ENCODE measurements at places on chromosomes 2 and 18.

GRCh38 chr2:60706021-60706420, 50.0 kb upstream of the PAPOLG start:
- DNase-seq = no peak

DNA sequence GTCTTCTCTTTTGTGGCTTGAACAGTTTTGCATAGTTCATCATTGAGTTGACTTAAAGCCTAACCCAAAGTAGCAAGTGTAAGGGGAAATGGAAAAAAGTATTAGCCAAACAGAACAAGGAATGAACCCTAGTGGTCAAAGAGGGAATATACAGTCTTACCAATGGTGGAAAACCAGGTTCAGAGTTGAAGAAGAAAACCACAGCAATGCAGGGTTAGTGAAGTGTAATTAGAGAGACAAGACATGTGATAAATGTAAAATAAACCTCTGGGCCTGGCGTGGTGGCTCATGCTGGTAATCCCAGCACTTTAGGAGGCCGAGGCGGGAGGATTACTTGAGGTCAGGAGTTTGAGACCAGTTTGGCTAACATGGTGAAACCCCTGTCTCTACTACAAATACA, 2.4 kb downstream of the TTN start:
- DNase-seq = no peak

GRCh38 chr2:236101311-236101950, 66.8 kb downstream of the GBX2 start:
- DNase-seq = no peak

GRCh38 chr2:10720306-10720705, 1.1 kb upstream of the ATP6V1C2 start:
- no peak for DNase-seq

- DNase-seq = no peak
These were observed 1521.6 kb upstream of the SLC39A10 start for GRCh38 chr2:194135463-194135862.

DNA sequence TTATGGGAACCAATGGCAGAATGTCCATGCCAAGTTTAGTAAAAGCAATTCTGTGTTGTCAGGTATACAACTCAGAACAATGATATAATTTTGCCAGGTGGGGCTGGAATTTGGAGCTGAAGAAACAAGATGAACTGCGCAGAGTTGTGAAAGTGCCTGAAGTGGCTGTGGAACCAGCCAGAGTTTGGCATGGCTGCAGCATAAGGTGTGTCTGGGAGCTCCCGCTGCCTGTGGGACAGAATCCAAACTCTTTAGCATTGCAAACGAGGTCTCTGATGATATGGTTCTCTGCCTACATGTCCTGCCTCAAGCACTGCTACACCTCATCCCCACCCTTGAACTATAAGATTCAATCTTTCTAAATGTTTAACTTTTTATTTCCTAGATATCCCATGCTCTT, 909.7 kb downstream of the EPHA4 start:
- no peak for DNase-seq

DNA sequence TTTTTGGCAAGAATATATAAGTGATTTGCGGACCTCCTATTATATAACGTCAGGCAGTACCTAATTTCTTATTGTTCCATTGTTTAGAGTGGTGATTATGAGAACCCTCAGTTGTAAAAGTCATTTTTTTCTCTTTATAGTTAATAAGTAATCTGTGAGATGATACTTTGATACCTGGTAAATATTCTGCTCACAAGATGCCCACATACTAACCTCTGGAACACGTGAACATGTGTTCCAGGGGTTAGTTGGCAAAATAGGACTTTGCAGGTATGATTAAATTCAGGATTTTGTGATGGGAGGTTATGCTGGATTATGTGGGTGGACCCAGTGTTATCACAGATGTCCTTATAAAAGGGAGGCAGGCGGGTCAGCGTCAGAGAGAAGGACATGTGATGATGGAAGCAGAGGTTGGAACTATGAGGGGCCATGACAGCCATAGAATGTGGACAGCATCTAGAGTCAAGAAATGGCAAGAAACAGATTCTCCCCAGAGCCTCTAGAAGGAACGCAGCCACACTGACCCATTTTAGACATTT, 16.8 kb downstream of the MAIP1 start:
- no peak for DNase-seq

GRCh38 chr2:217611056-217611455, 391.7 kb downstream of the TNS1 start:
- DNase-seq = no peak

- no peak for DNase-seq
These were observed 6.1 kb upstream of the CYRIA start for GRCh38 chr2:16671760-16672159.

DNA sequence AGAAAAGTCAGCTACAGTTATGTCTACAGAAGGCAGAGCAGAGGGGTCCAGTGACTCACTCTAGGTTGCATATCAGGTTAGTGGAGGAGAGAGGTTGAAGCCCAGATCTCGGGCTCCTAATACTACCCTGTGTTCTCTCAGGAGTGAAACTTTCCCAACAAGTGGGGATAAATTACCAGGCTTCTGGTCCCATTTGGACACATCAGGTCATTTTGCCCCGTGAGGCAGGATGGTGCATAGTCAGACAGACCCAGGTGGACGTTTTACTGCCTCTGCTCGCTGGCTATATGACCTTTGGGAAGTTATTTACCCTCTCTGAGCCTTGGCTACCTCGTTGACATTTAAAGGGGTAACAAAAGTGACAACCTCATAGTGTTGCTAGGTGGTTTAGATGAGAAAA, 128.0 kb upstream of the REV1 start:
- no peak for DNase-seq

DNA sequence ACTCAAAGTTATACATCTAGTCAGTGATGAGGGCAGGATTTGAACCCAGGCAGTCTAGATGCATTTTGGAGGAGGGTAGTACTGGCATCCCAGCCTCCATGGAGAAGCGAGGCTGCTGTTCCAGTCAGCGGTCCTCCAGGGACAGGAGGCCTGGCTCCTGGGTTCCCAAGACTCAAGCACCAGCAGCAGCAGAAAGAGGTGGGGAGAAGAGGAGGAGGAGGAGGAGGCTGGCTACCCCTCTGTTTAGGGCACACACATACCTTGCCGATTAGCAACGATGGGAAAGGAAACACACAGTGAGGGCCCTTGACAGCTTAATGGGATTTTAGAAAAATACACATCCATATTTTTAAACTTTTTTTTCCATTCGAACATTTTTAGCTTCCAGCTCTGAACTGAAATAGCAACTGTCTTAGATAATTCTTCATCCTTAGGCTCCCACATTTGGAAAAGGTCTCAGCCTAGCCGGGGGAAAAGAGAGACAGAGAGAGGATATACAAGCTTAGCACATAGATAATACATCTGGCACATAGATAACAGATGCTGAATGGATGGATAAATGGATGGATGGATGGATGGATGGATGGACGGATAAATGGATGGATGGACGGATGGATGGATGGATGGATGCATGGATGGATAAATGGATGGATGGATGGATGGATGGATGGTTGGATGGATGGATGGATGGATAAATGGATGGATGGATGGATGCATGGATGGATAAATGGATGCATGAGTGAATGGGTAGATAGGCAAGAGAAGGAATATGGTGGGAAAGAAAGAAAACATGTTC, 87.9 kb downstream of the LBH start:
- DNase-seq = no peak

GRCh38 chr2:1515986-1516797, 102.9 kb downstream of the TPO start:
- DNase-seq = no peak

DNA sequence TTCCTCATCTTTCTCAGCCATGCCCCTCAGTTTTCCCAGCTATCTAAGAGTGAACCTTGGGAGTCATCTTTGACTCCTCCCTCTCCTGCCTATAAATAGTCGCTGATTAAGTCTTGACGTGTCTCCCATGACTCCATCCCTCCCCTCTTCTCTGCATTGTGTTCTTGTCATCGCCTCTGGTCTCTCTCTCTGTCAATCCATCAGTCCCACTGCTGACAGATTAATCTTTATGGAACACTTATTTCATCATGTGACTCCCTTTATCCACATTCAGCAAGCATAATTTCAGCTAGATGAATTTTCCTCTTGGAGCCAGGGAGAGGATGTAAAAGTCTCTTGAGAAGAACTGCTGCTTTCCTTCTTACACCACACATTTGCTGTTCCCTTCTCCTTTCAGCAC, 9.4 kb downstream of the ADAM23 start:
- DNase-seq = no peak

- DNase-seq = no peak
These were observed 74.8 kb upstream of the COL5A2 start for GRCh38 chr2:189254268-189254883.

DNA sequence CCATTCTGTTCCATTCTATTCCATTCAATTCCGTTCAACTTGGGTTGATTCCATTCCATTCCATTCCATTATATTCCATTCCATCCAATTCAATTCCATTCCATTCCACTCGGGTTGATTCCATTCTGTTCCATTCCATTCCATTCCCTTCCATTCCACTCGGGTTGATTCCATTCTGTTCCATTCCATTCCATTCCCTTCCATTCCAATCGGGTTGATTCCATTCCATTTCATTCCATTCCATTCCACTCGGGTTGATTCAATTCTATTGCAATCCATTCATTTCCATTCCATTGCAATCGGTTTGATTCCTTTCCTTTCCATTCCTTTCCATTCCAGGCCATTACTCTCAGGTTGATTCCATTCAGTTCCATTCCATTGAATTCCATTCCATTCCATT, 1138.4 kb downstream of the RPIA start:
- no peak for DNase-seq

- no peak for DNase-seq
These were observed 323.2 kb downstream of the CYP26B1 start for GRCh38 chr2:71824436-71824835.

- DNase-seq = no peak
These were observed 475.4 kb downstream of the PARD3B start for GRCh38 chr2:205020673-205021072.

DNA sequence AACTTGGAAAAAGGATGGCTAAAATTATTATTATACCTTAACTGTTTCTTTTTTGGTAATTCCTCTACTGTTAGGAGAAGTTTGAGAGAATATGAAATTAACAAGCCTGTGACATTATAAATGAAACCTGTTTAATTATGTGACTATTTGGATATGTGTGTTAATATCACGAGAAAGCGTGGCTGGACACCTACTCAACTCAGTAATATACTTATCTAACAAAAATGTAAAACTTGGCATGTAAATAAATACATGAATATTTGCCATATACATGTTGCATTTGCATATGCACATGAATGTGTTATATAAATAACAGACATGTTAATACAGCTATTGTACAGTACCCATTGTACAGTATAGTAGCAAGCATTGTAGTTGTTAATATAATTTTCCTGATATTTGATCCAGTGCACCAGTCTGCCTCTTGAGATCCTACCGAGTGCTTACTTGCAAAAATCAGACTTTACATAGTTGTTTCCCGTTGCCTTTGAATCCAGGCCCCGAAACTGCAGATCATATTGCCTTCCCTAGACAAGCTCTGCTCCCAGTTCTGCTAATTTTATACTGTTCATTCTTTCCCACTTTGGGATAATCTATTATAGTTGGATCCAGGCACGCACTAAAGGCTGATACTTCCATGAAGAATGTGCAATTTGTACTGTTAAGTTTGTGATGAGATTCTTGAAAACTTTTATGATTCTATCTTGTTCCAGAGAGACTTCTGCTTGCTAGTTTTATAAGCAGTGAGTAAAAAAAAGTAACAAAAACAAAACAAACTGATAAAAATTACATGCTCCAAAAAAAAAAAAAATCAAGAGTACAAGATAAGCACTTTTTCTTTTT, 395.6 kb downstream of the ARHGAP15 start:
- DNase-seq = no peak

- no peak for DNase-seq
These were observed 139.4 kb upstream of the SERTAD2 start for GRCh38 chr2:64792995-64793639.

DNA sequence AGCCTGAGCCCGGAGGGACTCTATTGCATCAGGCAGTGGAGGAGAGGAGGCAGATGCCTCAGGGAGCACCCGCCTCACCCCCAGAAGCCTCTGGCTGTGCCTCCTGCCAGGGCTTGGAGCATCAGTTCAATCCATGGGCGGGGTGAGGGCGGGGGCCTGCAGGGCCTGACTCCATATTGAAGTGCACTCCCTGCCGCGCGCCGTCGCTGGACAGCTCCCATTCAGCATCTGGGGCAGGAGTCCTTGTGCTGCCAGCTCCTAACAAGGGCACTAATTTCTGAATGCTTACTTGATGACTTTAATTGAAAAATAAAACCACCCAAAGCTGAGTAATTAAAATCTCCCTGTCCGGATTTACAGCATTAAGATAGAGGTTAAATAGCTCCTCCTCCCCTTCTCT, 23.8 kb downstream of the C1QL2 start:
- DNase-seq = no peak

- DNase-seq = no peak
These were observed 68.0 kb downstream of the SERPINB8 start for GRCh38 chr18:64037812-64038414.

DNA sequence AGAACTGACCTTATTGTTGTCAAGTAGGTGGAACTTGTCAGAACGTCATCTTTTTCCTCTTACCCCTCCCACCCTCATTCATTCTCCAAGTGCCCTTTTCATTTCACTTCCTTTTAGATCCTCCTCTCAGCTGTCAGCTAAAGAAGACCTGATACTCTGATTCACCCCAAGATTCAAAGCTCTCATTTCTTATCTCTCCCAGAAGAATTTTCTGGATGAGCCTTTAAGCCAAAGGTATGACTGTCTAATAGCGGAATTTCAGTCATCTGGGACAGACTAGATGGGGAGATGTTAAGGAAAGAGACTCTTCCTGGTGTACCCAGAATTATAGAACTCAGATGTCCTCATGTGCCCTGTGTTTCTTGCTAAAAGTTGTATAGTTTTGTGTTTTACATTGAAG, 53.9 kb downstream of the TCF7L1 start:
- DNase-seq = no peak

DNA sequence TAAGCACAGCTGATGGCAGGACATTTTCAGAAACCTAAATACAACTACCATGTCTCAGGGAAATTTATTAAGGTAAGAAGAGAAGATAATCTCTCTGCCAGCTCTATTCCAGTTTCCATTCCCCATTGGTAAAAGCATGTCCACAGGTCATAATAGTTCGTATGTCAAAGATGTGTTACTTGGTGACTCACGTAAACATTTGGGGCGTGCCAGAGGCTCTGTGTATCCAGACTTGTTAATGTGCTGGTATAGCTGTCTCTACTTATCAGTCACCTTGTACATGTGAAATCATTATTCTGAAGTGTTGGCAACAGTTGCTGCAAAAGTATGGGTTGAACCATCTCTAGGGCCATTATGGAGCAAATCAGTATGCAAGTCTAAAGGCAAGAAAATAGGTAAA, 1345.1 kb downstream of the SUCLG1 start:
- DNase-seq = no peak

DNA sequence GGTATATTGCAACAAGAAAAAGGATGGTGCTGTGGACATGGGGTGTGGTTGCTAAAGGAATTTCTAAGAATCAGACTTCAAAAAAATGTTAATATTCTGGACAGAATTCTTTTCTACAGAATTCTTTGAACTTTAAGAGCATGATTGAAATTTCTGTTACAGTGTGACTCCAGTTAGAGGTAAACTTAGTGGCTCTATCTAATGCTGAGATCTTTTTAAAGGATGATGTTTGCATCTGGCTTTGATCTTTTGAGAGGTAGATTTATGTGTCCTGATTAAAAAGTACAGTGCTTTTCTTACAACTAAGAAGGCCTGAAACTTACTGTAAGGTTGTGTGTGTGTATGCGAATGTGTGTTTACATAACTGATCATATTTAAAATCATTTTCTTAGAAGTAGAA, 25.4 kb downstream of the NCK2 start:
- no peak for DNase-seq

- no peak for DNase-seq
These were observed 42.2 kb downstream of the CD302 start for GRCh38 chr2:159755788-159756187.
